ENCODE measurements at places on chromosomes 5 and 9. TPM values are rescaled to one million over a fixed set of nuclear protein-coding genes. Genes with fewer than 3 reads are reported as not detected.

ASTN2 gene
- 42.2 TPM for total RNA-seq

TXNDC8 gene
- total RNA-seq, result not detected

C9orf50 gene
- not detected for total RNA-seq

GRCh38 chr9:14782286-14783051, 59.9 kb upstream of the CER1 start:
- DNase-seq, result no peak

DNA sequence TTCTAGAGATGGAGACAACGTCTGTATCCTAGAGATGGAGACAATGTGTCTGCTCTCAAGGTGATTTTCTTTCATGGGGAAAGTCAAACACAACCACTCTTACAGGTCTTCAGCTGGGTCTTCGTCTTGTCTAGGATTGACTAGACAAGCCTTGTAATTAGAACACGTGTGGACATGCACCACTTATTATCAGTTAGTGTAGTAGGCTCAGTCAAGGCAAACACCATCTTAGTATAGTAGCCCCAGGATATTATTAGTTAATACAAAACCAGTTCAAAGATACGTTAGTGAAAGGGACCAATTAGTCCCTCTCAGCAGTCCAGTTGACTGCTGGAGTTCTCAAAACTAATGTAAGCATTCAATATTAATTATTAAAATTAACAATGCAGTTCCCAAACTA, 15.1 kb upstream of the CCL28 start:
- DNase-seq, result peak; percentile 54

DNA sequence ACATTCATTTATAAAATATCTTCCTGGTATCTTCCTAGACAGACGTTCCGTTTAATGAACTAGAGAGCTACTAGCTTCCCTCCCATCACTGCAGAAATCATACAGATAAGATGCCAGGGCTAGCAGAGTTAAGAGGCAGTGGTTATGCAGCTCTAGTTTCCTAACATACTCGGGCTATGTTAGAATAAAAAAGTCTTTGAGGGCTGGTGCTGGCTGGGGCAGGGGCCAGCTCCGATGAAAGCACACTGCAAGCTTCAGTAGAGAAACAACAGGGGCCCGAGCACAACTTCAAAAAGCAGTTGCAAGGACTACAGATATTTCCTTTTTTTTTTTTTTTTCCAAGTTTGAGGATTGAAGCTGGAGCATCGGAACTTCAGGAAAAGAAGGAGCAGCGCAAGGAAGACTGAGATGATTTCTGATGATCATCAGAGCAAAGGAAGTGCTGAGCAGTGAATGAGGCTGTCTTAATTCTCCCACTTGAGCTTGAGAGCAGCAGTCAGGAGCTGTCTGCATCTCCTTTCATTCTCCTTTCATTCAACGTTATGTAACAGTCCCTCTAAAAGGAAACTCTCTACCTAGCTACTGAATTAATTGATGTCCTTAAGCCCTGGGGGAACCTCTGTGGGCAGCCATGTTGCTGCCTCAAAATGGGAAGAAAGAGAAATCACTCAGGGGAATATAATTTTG, 47.6 kb upstream of the ADCY2 start:
- DNase-seq, result no peak

GRCh38 chr5:172583931-172584511, 57.0 kb upstream of the NEURL1B start:
- no peak for DNase-seq

GRCh38 chr9:38019731-38020130, 49.3 kb downstream of the SHB start:
- no peak for DNase-seq

DNA sequence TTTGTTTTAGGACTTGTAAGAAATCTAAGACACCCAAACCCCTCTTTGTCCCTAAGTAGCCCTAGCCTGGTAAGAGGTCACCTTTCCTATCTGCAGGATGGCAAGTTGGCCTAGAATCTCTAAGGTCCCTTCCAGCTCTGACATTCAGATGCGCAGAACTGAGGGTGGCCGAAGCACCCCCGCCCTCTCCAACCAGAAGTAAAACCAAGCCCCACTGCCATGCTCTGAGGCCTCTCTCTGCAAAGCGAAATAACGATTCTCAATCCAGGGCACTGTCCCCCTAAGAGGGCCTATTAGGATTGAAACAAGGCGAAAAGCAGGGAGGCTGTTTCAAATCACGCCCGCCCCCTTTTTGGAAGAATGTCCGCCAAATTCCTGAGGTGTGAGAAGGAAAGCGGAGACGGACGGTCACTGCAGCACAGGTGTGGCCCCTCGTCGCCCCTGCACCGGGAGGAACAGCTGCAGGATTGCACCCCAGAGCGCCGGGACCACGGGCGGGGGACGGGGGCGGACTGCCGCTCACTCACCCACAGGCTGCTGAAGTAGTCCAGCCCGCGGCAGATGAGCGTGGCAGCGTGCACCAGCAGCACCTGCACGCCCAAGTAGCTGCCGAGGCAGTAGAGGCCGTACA, 824 bp downstream of the TMEM245 start:
- no peak for DNase-seq

GRCh38 chr9:108626743-108627142, 229.0 kb downstream of the ACTL7B start:
- DNase-seq, result no peak
